CD4-positive, alpha-beta T cell treated with Interleukin-12 subunit alpha and Interleukin-12 subunit beta, for 1 hour (primary cell): ENCODE measurements at places on chromosomes 2 and 18.

- no peak for DNase-seq
Observed at GRCh38 chr2:191086706-191087105, 64.1 kb downstream of the STAT4 start.

- no peak for DNase-seq
Observed at GRCh38 chr2:170241756-170242155, 63.8 kb downstream of the MYO3B start.

GRCh38 chr2:164651361-164651760 lies 30.1 kb upstream of the GRB14 start:
- no peak for DNase-seq

DNA sequence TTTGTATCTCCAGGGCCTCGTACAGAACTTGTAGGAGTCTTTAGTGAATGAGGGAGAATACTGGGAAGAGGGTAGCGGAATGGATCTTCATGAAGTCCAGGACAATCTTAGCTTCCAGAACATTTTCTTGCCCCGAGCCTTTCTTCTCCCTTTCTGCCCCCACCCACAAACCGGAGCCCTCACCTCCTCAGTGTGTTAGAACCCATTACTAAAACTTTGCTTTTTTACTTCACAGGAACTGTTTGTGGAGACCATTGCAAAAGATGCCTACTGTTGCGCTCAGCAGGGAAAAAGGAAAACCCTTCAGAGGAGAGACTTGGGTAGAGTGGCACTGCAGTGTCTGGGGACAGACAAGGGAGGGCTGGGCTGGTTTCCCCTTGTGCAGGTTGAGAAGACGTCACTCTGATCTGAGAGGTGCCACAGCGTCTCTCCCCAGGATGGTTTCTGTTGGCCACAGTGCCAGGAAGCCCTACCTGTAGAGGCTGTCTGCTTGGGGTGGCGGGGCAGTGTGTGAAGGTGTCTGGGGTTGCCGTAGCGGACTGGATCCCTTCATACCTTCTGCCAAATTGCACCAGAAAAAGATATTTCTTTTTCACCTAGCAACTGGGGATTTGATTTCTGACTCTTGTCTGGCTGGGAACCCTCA lies 786 bp downstream of the POLE4 start:
- peak; percentile 19 for DNase-seq

DNA sequence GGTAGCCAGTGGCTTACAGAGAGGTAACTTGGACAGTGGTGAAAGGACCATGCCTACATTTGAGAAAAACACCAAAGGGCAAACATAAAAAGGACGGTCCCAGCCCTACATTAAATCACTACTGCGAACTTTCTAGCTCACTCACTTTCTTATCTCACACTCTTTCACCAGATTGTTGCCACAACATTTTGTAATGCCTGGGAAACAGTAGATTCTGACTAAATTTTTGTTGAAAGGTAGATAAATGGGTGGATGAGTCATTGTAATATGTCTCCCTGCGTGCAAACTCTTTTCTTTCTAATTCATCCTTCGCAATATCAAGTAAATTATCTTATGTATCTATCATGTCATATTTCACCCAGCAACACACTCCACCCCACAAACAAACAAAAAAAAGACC lies 192.2 kb downstream of the IRS1 start:
- no peak for DNase-seq

- DNase-seq, result no peak
Observed at GRCh38 chr2:196130039-196130825, 41.1 kb downstream of the STK17B start.

DNA sequence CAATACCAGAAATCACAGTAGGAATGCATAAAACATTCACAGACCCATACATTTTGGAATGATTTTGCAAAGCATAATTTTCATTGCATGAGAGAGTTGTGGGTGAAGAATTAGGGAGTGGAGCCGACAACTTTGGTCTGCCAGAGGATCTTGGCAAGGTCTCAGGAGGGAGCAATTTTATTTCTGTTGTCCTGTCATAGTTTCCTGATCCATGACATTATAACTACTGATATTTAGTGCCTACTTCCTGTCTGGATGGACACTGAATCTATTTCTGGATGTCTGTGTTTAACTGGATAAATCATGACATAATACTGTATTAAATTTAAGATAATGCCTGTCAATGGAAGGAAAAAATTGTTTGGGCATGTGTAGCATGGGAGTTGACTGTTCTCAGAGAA lies 2.4 kb downstream of the ITGA4 start:
- no peak for DNase-seq

GRCh38 chr18:1658908-1659566 lies 754.4 kb downstream of the ADCYAP1 start:
- no peak for DNase-seq

DNA sequence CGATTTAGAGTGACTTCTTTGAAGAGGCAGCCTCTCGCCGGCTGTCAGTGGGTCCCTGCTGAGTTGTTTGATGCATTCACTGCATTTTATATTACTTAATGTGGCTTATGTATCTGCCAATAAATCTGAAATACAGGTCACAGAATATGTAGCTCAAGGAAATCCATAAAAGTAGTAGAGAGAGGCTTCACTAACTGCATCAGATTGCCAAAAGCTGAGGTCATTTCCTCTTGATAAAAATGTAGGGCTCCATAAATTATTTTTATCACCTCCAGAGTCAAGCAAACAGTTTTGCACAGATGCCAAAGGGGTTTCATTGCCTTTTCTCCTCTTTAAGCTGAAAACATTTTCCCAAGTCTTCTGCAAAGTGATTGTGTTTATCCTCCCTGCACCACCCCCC lies 36.5 kb upstream of the CCDC93 start:
- DNase-seq, result no peak

DNA sequence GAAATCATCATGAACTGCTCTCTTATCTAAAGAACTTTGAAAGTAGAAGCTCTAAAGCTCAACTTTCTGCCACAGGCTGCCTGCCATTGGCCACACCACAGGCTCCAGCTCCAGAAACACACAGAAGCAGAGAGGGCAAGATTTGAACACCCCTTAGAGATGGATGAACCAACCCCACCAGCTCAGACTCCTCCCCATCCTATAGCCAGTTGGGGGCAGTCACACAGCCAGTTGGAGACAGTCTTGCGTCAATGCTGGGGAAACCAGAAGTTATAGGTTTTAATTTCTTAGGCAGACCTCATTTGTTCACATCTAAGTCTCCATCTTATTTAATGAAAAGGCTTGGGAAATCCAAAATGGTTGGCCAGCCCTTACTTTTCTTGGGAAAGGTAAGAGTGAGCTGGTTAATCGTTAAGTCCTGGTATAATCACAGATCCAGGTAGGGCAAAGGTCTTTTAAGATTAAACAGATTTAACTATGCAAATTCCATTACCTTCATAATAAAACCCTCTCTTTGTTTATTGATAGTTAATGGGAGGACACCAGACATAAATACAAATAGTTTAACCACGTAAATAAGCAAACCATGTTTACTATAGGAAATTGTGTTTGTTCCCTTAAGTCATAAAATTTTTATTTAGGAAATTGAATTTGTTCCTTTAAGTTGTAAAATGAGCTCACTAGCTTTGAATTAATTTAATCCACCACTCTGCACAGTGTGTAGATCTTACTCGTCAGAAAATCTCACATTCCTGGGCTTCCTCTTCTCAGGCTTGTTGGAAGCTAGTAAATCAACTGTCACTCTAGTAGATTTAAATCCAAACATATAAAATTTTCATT lies 28.0 kb downstream of the MRO start:
- no peak for DNase-seq

DNA sequence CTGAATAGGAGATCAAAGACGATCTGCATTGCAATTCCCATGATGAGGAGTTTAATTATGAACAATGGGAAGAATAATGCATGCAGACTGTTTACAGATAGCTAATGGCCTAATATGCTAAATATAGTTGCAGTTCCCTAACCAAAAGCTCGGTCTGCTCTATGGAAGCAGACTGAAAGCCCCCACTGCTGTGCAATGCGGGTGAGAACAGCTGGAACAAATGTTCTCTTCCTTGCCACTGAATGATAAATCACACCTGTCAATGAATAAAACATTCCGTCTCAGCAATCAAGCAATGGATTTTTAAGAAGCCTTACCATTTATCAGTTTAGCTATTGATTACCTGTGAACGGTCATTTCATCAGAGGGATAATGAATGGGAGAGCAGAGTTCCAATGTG lies 704.5 kb upstream of the RAB6C start:
- DNase-seq, result no peak

DNA sequence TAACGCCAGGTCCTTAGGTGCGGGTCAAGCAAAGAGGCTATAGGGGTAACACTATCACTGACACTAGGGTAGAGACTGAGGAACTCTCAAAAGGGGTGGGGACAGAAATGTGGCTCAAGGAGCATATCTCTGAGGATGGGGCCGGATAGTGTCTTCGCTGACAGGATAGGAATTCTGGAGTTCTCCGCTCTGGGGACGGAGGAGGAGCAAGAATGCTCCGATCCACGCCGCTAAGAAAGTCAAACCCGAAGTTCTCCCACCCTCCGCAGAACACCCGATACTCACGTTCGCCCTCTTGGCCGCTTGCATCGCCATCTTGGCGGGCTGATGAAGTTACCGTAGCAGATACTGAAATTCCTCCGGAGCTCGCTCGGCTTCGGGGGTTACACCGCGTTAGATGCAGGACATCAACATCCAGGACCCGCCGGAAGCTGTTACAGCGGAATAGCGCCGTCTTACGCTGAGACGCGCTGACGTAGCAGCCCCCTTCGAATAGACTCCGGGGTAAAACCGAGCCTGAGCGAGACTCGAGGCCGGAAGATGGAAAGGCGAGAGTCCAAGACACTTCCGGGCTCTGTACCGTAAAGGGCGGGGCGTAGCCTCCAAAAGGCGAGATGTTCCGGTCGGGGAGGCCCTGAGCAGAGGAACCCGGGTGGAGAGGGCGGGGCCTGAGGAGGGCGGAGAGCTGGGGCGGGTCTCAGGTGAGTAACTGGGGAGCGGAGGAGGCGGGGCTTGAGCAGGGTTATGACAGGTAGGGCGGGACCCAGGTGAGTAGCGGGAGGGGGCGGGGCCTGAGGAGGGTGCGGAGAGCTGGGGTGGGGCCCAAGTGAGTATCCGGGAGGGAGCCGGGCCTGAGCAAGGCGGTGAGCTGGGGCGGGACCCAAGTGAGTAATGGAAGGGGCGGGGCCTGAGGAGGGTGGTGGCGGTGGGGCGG lies at the start of gene SF3B6:
Gene SF3B6, minus strand, starts transcription at position 412 of the 934 bp plus-strand sequence. Its CDS starts 97 bp downstream, at position 315.
- DNase-seq, result peak; percentile 100

- DNase-seq, result no peak
Observed at GRCh38 chr2:200962811-200963123, 693 bp downstream of the ORC2 start.

GRCh38 chr2:4668381-4668780 lies 965.0 kb downstream of the DCDC2C start:
- DNase-seq, result no peak

GRCh38 chr2:6945821-6946220 lies 28.6 kb downstream of the RNF144A start:
- DNase-seq, result no peak

GRCh38 chr2:102291319-102292075 lies 19.9 kb upstream of the IL1RL1 start:
- no peak for DNase-seq

DNA sequence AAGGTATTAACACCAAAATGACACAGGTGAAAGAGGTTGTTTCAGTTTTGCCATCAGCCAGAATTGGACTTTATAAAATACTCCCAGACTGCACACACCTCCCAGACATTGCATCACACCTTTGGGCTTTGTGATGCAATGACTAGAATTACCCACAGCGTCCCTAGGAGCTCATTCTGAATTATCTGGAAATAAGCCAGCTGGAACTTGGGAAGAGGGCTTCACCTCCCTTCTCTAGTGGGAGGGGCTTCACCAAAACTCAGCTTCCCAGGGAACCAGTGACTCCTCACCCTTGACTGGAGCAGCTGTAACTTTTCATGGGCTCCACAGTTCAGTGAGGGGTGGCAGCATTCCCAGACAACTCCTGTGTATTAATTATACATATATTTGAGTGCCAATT lies 83.1 kb upstream of the BZW1 start:
- DNase-seq, result no peak

DNA sequence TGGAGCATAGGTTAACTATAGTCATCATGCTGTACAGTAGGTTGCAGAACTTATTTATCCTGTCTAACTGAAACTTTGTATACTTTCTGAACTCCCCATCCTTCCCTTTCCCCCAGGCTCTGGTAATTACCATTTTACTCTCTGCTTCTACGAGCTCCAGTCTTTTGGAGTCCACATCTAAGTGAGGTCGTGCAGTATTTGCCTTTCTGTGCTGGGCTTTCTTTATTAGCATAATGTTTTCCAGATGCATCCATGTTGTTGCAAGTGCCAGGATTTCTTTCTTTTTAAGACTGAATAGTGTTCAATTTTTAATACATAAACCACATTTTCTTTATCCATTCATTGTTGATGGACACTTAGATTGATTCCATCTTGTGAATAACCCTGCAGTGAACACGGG lies 464.1 kb downstream of the TGIF1 start:
- DNase-seq, result no peak

- DNase-seq, result peak; percentile 42
Observed at GRCh38 chr2:86037141-86037794, 68.4 kb downstream of the POLR1A start.

DNA sequence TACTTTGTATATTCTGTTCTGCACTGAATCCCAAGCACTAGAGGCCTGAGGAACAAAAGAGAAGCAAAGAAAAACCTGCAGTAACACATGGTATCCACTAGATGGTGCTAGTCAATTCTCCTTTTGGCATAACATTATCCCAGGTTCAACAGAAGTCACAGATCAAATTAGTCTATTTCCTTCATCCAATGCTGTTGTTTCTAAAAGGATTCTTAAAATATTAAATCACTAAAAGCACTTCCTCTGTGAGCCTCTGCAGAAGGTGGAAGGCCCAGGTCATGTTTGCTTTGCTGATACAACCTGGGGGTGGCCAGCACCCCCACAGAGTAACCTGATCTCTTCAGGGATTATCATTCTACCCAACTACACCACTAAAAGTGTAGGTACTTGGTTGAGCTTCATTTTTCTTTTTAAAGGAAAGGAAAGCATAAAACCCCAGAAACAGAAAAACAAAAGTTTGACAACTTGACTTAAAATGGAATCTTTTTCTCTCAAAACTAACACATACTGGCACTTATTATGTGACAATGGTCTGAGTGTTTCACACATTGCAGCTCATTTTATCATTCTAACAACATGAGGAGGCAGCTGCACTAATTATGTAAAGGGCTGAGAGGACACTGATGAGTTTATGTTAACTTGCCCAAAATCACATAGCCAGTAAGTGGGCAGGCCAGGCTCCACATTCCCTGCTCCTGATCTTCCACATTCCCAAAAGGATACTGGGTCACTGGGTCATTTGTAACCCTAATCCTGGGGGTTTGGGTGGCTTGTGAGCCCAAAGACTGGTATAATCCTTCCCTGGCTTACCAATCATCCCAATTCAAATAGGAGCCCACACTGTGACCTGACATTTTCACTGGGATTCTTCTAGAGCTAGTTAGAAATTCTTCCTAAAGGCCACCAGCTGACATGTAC lies 66.8 kb upstream of the DNER start:
- DNase-seq, result peak; percentile 47

DNA sequence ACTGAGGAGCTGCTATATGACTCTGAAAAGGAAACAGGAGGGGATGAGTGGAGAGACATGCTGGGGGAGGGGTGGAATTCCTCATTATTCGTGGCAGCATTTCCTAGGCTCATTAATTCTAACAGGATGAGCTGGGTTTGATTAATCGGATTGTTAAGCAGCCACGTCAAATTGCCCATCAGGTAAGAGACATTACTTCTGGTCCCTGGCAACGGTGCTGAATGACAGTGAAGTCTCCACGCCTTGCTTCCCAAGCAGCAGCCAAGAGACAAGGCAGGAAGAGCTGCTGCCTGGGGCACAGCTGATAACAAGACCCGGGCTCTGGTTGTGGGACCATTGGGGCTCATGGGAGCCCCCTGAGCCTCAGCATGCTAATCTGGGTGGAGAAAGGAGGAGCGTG lies 86.6 kb downstream of the MARCHF4 start:
- DNase-seq, result no peak
